Fibroblast of gingiva (primary cell): ENCODE measurements at places on chromosomes 12 and 14.

DNA sequence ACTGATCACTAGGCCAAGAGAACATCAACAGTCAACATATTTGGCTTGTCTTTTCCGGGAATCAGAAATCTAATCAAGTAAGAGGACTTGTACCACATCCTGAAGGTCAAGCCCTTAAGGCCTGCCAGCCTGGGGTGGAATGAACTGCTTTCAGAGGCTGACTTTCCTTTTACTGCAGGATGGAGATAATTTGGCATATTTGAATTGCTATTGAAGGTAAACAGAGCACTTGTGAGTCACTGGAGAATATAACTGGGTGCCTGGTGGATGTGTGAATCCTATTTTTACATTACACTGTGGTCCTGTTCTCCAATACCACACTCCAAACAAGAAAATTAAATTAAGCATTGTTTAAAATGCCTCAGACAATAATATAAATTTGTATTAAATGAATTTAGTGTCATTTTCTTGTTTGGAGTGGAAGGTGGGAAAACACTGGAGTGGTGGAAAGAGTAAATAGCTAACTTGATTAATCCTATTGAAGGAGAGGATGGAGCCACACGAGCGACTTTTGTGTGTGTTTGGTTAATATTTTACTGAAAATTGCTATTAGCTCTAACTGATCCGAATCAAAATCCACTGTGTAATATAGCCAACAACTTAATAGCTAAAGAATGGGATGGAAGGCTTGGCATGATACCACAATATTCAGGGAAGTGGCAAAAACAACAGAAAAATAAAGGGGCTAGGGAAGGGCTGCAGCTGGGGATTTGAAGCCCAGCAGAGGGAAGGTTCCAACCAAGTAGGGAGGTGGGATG, 89.4 kb downstream of the OTX2 start:
- DNase-seq, result no peak

DNA sequence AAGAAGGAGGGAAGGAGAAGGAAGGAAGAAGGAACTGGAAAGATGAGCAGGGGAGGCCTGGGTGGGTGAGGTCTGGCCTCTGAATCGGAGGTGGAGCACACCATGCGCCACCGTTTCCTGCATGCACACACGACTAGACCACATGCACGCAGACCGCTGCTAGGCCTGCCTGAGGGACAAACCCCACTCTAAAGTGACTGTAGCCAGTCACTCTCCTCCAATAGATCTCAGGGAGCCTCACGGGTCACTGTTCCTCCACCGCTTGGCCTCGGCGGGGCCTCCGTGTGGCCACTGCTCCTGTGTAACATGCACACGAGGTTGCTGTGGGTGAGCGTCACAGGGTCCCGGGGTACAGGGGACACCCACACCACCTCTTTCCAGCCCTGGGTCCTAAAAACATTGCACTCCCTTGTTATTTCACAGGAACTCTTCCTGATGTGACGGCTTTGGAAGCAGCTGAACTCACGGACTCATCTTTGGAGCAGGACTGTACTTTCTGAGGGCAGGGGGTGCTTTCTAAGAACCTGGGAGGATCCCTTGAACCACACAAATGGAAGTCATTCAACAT, 17.6 kb upstream of the CEBPE start:
- no peak for DNase-seq

DNA sequence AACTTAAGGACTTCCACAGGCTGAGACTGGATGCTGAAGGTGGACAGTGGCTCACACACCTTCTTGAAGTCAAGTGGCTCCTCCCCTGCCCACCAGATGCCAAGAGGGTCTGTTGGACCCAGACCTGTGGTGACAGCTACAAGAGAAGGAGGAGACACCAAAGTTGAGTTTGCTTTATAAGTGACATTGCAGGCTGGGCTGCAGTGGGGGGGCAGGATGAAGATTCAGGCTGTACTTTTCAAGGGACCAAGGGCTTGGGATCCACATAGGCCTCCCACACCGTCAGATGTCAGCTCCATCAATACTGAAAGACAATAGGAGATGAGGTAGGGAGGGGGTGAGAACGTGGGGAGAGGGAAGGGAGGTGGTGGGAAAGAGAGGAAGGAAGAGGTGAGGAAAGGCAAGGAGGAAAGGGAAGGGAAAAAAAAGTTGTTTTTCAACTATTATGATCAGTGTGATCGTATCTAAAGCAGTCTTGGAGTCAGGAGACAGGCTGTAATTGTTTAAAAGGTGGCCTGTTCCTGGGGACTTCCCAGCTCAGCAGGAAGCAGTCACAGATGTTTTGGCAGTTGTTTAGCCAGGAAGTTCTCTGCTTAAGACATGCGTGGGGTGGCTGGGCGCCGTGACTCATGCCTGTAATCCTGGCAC, 84.1 kb upstream of the RESF1 start:
- peak; percentile 17 for DNase-seq

GRCh38 chr14:59727073-59727661, 143.4 kb downstream of the RTN1 start:
- no peak for DNase-seq

GRCh38 chr12:63877693-63878092, 33.2 kb downstream of the SRGAP1 start:
- DNase-seq, result no peak

DNA sequence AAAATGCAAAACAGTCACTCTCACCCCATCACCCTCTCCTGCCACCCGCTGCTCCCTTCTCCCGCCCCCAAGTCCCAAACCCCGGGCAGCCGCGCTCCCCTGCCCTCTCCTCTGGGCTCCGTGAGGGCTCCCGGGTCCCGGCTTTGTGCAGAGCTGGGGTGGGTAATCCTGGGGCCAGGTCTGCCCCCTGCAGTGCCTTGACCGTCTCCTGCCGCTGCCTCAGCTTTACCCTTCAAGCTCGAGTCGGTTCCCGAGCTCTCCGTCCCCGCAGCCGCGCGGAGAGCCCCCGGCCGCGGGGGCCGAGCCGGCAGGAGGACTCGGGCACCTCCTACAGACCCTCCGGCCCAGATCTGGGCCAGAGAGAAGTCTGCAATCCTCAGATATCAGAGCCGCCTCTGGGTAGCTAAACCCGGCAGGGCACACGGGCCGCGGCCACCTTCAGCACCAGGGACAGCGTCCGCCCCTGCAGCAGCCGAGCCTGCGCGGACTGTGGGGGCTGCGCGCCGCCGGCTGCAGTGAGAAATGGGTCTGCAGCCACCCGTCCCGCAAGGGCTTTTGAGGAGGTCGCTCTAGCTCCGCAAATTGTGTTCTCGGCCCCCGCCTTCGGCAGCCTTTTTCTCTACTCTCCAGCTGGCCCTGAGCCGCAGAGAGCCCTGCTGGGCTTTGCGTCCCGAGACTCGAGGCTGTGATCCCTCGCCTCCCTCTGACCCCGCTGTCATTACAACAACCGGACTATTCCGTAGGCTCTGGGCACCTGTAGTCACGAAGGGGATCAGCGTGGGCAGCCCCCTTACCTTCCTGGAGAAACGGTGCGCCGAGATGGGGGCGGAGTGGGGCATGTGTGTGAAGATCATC, 1.2 kb downstream of the PRMT8 start:
- peak; percentile 34 for DNase-seq

DNA sequence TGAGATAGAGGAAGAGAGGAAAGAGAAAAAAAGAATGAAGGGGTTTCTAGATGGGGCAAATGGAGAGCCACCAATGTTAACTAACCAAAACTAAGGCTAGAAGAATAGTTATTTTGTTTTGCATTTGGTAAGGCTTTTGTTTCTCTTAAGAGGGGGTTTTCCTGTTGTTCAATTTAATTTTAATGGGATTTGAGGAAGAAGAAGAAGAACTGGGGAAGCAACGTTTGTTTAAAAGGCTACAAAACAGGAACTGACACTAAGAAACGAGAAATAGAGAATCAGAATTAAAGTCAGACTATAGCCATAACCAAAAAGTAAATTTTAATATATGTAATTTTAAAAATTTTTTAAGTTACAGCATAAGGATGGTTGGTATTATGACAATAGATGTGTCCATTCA, 13.7 kb downstream of the TXNDC16 start:
- no peak for DNase-seq

GRCh38 chr14:64717870-64718269, 13.6 kb downstream of the PLEKHG3 start:
- no peak for DNase-seq

DNA sequence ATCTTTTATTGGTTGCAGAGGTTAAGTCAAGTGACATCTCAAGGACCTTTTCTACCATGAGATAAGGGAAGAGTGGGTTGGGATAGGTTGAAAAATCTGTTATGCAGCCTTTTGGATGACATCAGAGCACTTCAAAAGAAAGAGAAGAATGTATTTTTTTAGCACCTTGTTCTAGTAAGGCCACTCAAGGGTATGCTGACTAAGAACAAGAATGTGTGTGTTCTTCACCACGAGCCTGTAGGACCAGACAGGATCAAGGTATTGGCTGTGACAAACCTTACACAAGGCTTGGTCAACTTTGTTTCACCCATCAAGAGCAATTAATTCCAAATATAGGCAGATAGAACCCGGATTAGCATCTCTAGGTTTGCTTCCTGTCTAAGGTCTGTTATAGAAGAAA, 142.5 kb downstream of the SAMD4A start:
- DNase-seq, result no peak

GRCh38 chr12:81797100-81797499, 38.0 kb upstream of the PPFIA2 start:
- no peak for DNase-seq

DNA sequence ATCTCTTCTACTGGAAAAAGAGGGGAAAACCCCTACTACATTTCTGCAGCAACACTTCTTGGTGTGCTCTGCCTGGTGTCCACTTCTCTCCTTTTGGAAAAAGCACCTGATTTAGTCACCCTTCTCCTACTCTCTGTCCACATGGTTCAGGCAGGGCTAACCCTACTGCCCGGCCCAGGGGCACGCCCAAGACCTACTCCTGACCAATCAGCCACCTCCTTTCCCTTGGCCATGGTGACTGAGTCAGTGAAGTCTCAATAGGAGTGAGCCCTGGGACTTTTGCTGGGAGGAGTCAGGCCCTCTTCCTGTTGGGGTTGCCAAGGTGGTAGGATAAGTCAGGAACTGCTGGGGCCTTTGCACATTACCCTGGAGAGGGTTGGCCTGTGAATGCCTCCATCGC, 52.5 kb upstream of the MYL2 start:
- no peak for DNase-seq

DNA sequence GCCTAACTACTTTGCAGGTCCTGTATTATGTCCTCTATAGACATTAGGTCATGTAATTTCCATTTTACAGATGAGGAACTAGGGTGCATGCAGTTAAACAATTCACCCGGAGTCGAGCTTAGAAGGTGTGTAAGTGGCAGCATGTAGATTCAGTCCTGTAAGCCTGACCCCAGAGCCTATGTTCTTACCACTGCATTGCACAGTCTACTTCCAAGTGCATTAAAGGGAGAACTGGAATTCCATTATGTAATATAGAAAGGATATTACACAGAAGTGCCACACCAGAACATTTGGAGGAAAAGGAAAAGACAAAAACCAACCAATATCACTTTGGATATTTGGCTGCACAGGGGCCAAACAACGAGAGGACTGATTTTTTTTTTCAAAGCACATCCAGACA, 1.2 kb downstream of the GLT8D2 start:
- no peak for DNase-seq

DNA sequence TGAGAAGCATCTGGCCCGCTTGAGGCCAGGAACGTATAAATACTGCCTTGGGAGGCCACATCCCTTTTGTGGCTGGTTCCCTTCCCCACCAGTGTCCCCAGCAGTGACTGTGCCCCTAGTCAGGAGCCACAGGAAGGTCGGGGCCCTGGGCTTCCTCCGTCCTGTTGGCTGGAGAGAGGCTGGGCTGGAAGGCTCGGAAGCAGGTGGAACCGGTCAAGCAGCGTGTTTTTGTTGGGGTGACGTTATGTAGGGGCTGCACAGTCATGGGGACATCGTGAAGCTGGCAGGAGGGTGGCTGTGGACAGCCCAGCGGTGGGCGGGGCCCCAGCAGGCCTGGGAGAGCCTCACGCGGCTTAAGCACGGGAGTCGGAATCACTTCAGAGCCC, 10.1 kb downstream of the XRCC3 start:
- no peak for DNase-seq

DNA sequence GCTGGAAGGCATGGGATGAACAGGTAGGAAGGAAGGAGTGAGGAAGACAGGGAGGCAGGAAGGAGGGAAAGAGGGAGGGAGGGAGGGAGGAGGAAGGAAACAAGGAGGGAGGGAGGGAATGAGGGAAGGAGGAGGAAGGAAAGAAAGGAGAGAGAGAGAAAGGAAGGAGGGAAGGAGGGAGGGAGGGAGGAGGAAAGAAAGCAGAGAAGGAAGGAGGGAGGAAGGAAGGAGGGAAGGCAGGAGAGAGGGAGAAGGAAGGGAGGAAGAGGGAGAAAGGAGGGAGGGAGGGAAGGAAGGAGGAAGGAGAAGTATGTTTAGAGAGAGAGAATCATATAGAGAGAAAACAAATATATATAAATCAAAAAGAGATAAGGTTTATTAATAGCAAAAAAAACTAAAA, 175.9 kb upstream of the FOXN3 start:
- DNase-seq, result no peak

DNA sequence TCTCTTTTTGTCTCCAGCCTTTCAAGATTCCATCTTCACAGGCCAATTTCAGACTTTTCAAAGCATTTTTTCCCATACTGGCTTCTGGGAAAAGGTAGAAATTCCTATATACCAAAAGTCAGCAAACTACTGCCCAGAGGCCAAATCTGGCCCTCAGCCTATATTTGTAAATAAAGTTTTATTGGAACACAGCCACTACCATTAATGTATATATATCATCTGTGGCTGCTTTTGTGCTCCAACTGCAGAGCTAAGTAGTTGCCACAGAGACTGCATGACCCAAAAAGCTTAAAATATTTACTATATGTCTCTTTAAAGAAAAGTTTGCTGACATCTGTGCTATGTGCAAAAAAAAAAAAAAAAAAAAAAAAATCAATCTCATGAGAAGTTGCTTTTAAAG, 76.3 kb downstream of the KSR2 start:
- DNase-seq, result no peak

- DNase-seq, result peak; percentile 25
Measured at GRCh38 chr12:14473707-14474287, 93.9 kb downstream of the PLBD1 start.

- DNase-seq, result no peak
Measured at GRCh38 chr12:4448943-4449850, 3.6 kb upstream of the FGF6 start.

GRCh38 chr12:112066566-112066965, 42.0 kb downstream of the NAA25 start:
- no peak for DNase-seq

GRCh38 chr14:30218907-30219306, 291.3 kb upstream of the PRKD1 start:
- no peak for DNase-seq

GRCh38 chr14:42187846-42188245, 581.2 kb downstream of the LRFN5 start:
- DNase-seq, result peak; percentile 38
